ENCODE measurements at places on chromosomes 16 and 17.

- no peak for DNase-seq
These were observed 19.3 kb upstream of the ARHGAP44 start for GRCh38 chr17:12769981-12770380.

GRCh38 chr17:68792042-68792685, 163.0 kb downstream of the ABCA8 start:
- no peak for DNase-seq

GRCh38 chr17:63190821-63191370, 224.9 kb downstream of the TANC2 start:
- DNase-seq, result no peak

DNA sequence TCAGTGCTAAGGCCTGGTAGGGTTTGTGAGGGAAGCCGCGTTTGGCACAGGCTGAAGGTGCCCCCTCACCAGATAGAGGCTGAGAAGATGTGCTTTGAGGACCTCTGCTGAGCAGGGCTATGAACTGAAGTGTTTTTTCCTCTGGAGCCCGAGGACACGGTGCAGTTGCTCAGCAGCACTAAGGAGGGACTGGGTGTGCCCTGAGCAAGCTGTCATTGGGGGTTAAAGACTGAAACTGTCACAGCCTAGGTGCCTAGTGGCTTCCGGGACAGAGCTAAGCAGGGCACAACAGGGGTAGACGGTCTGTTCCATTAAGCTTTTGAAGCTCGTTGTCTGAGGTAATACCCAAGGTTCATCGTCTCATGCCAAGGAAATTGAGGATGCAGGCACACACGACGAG, 24.8 kb upstream of the ASGR2 start:
- no peak for DNase-seq

DNA sequence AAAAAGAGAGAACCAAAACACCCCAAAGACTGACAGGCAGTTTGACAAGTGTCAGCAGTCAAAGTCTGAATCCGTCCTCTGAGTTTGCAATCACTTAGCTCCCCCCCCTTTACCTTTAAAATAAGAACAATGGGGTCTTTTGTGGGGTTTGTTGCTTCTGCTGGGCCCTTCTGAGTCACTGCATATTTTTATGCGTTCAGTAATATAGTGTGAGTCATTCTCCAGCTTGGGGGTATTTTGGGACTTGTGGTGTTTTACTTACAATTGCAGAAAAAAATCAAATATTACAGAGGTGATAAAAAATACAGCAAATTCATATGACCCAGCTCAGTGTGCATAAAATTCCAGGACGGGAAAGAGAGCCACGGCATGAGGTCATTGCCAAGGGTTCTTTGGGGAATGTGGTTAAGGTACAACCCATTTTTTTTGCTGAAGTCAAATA, 120.1 kb downstream of the CYLD start:
- DNase-seq, result no peak

DNA sequence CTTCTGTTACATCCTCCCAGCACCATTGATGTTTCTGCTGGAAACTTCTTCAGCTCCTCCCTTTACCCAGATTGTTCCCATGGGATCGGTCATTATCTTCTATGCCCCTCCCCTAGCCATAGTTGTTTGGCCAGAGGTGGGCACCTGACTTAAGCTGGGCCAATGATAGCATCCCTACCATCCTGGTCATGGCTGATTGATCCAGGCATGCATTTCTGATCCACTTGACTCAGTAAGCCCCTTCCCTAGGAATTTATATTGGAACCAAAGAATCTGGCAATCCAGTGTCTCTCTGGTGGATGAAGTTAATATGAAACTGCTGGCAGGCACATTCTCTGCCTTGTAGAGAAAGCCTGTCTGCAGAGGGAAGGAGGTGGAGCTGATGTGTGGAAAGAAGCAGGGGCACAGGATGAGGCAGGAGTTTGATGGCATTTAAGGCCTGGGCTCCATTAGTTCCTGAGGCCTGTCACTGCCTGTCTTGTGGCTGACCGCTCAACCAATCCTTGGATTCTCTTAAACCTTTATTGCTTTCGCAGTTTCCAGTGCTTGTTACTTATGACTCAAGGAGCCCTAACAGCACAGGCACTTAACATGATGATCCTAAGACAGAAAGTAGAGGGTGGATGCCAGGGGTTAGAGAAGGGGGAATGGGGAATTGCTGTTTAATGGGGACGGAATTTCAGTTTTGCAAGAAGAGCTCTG, 152.4 kb downstream of the ABCC12 start:
- no peak for DNase-seq

DNA sequence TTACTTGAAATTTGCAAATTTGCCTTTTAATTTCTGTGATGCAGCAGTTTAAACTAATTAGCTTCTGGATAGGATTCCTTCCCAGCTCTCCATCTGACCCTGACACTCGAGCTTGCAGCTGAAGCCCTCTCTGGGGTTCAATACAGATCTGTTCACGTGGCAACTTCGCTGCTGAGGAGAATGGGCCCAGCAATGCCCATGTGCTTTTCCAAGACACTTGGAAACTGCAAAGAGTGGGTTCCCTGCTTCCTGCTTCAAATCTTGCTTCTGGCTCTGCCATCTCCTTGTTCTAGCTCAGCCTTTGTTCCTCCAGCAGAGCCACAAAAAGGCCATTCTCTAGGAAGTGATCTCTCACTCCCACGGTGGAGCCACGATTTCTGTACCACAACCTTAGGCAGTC, 50.0 kb upstream of the IRX6 start:
- DNase-seq, result no peak

GRCh38 chr17:3497101-3497500, 21.3 kb downstream of the ASPA start:
- no peak for DNase-seq

GRCh38 chr16:3030222-3031212, 6.2 kb downstream of the BICDL2 start:
- DNase-seq, result no peak

- peak; percentile 27 for DNase-seq
These were observed 124.5 kb upstream of the ZFHX3 start for GRCh38 chr16:73172241-73172972.

DNA sequence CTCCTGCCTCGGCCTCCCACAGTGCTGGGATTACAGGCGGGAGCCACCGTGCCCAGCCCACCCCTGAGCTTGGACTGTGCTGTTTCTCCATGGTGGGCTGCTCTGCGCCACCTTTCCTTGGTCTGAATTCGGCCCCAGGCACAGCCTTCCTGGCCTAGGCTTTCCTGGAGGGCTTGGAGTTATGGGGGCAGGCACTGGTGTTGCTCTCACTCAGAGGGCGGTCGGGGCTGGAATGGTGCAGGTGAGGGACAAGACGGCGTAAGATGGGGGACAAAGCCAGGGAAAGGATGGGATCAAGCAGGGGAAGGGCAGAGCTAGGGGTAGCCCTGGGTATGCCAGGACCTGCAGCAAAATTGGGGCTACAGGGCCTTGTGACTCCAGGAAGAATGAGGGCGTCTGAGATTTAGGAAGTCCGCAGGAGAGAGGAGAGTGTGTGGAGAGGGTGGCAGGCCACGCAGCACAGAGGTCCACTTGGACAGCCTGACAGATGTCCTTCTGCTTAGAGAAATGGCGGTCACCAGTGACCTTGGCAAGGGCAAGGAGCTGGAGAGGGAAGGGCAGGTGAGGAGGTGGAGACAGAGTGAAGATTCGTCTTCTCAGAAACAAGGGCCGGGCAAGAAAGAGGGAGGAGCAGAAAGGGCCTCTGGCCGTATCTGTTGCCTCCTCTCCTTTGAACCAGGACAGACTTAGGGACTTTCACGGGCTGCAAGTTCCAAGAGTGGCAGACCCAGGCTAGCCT, 1.6 kb upstream of the ATP6V0C start:
- no peak for DNase-seq

DNA sequence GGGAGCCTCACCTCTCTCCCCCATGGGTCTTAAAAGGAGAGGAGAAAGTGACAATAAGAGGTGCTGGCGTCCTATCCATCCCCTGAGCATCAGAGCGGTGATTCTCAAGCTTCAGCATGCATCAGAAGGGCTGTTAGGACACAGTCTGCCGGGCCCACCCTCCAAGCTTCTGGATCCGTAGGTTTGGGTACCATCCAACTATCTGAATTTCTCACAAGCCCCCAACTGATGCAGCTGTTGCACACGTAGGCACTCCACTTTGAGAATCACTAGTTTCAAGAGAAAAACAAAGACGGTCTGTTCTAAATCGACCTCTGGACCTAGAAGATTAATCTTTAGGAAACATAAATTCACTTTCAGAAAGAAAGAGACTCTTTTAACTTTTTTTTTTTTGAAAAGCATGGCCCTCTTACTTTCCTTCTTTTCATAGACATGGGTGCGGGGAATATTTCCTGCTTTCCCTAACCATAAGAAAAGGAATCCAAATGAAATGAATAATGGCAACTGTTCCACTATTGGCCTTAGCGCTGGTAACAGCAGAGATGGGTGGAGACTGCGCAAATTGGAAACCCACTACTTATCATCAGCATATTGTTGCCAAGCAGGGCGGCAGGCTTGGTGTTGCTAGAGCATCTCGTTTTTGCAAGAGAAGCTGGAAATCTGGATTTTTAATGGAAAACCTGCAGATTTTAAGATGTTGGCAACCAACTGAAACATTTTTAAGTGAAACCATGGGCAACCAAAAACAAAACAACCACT, 144.4 kb downstream of the GAS7 start:
- DNase-seq, result no peak

DNA sequence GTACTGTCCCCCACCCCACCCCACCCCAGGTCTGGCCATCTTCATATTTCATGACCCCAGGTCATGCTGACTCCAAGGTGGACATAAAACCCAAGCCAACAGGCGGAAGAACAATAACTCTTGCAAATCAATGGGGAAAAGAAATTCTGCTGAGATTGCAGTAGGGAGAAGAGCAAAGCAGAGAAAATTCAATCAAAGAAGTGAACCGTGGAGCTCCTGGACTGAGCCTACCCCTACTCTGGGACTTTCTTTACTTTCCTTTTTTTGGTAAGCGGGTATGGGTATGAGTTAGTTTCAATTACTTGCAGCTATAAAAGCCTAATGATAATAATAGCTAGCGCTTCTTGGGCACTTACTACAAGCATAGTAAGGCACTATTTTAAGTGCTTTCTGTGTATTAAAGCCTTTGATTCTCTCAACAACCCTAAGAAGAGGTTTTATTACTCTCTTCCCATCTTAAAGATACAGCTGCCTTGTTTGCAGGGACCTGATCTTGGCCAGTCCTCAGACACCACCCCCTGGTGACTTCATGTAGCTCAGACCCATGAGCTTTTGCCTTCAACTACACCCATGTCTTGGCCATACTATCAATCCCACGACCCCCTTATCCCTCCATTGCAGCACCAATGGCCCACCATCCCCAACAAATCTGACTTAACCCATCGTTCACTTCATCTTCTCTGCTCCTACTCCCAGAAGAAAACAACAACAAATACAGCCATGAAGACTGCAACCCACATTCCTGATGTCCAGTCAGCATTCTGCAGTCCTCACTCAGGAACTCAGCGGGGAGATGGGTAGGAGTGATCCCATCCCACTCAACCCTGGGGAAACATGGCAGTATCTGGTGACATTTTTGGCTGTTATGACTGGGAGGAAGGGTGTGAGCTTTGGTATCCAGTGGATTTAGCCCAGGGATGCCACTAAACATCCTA, 4.4 kb downstream of the GGA2 start:
- no peak for DNase-seq

DNA sequence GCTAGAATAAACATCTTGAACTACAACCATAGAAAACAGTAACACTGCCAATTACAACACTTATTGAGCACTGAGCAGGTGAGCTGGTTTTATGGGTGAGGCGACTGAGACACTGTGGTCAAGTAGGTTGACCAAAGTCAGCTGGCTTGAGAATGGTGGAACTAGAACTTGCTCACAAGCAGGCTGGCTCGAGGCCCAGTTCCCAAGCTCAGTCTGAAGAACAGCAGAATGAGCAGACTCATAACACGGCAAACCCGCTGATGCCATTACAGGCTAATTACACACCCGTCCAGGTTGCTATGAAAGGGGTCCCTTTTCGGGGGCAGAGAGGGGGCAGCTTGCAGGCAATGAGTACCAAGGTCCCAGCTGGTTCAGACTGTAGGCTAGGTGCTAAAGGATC, 6.5 kb downstream of the ZZEF1 start:
- no peak for DNase-seq

DNA sequence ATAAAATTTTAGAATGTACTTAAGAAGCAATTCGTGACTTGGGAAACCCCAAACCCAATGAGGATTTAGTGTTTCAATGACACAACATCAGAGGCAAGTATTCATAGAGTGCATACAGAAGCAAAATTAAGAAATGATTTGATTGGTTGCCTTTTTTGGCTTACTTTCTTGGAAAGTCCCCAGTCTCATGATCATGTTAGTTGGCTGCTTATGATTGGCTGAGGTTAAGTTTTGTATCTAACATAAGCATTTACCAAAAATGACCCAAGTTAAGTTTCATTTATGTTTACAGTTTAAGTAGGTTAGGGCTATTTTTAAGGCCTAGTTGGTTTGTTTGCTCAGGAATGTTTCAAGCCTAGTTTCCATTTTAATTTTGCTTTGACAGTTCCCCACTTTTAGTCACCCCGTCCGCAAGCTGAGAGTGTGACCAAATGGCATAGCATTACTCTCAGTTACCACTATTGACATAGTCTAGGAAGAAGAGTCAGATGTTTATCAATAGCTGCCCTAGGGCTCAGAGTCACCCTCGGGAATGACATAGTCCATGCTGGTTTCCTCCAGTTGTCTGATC, 36.2 kb downstream of the DGKE start:
- no peak for DNase-seq
